ENCODE measurements at places on chromosomes 16 and 17. TPM values are rescaled to one million over a fixed set of nuclear protein-coding genes. Genes with fewer than 3 reads are reported as not detected.

Gene IL21R
- total RNA-seq, result 1.2 TPM

Gene KRTAP4-12
- not detected for total RNA-seq

DNA sequence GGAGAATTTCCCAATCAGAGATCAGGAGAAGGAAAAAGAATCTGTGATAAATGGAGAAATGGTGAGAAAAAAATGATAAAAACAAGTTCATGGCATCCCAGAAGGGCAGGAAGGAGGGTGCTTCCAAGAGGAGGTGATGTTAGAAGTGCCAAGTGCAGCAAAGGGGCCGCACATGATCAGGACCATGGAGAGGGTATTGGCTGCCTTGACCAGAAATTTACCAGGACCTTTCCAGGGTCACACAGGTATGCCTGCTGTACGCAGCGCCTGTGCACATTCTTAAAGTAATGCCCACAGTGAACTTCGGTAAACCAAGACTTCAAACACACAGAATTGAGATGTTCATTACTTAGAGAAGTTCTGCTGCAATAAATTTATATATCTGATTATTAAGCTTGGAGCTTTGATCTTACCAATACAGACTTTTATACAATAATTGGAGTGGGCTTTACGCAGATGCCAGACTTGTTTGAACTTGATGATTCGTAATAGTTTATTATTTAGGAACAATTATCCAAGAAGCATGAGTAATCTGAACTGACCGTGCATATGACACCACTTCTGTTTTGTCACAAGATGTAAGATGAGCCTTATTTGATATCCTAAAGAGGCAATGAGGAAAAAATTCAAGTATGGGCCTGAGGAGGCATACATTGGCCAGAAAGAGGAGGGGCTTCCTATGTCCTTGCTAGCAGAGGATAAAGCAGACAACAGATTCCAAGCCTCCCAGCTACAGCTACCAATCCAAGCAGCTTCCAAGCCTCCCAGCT is 2.2 kb upstream of the KRT33A start:
- no peak for DNase-seq

Gene KRTAP9-8
- total RNA-seq, result not detected

GRCh38 chr16:66324815-66325515 is 41.5 kb upstream of the CDH5 start:
- no peak for DNase-seq

DNA sequence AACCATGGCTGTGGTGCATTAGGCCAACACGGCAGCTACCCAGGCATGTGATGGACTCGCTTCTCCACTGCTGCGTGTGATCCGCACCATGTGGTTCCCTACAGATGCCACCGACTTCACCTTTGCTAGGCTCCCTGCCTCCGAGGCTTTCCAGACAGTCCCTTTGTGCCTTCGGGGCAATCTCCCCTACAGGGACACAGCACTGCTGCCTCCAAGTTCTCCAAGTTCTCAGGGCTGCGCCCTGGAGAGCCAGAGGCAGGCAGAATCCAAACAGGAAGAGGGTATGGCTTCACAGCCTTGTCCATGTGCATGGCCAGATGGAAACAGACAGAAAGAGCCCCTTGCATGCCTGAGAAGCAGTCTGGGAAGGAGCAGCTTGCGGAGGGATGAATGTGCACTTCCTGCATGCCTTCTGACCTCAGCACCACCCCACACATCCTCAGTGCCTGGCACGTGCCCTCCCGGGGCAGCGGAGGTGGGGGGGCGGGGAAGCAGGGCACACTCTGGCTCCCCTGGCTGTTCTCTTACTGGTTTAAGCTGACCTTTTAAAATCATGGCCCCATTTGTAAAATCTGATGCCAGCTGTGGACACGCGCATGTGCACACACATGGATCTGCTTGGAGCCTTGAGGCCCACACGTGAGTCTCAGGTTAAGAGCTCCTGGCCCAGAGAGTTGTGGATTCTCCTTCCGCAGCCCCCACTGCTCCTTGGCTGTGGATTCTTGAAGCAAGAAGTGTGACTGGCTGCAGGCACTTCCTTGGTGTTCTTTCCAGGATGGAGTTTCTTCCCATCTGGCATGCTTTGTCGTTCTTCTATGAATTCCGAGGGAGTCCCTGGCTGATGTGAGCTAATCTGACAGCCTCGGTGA is 55.3 kb upstream of the MTSS2 start:
- no peak for DNase-seq

DNA sequence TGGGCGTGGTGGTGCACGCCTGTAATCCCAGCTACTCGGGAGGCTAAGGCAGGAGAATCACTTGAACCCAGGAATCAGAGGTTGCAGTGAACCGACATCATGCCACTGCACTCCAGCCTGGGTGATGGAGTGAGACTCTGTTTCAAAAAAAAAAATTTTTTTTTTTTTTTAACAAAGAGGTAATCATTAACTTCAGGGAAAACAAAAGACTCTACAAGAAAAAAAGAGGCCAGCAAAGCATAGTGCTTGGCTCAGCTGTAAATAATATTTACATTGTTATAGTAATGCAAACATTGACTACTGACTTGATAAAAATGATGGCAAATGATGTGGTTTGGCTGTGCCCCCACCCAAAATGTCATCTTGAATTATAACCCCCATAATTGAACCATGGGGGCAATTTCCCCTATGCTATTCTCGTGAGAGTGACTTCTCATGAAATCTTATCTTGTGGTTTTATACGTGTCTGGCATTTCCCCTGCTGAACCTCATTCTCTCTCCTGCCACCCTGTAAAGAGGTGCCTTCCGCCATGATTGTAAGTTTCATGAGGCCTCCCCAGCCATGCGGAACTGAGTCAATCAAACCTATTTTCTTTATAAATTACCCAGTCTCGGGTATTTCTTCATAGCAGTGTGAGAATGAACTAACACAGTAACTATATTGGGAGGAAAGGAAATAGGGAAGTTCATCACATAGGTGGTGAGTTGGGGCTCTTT is 12.7 kb upstream of the SSTR2 start:
- no peak for DNase-seq

- no peak for DNase-seq
Observed at GRCh38 chr17:68627956-68628575, 26.9 kb upstream of the FAM20A start.

GRCh38 chr17:12580640-12581039 is 85.0 kb upstream of the MYOCD start:
- DNase-seq, result no peak

GRCh38 chr17:9162275-9162985 is 141.1 kb downstream of the NTN1 start:
- DNase-seq, result no peak

- no peak for DNase-seq
Observed at GRCh38 chr17:29126268-29126930, 53.8 kb downstream of the MYO18A start.

- no peak for DNase-seq
Observed at GRCh38 chr17:81511804-81512561, 616 bp downstream of the ACTG1 start.

Gene SUPT6H
- total RNA-seq, result 48.7 TPM

DNA sequence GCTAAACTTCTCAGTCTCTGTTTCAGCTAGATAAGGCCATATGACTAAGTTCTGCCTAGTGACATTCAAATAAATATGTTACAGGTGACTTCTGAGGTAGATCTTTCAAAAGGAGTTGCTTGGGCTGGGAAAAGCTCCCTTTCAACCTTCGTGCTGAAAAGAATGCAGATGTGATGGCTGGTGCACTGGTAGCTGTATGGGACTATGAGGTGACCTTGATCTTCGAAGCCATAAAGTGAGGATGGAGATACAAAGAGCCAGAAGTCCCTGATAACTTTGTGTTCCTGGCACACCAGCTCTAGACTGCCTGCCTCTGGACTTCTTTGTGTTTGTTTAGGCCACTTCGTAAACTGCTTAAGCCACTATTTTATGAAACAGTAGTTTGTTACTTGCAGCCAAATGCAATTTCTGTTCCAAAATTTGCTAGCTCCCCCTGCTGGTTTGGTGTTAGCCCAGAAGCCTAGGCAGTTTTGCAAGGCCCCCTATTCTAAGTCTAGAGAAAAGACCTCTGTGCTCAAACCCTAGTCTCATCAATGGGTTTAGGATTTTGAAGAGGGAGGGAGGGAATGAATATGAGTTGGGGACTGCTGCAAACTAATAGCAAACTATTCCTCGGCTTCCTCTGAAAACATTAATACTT is 23.3 kb upstream of the ERCC4 start:
- DNase-seq, result no peak

Gene TTLL6
- total RNA-seq, result 0.19 TPM

Gene CPD
- total RNA-seq, result 63.6 TPM

DNA sequence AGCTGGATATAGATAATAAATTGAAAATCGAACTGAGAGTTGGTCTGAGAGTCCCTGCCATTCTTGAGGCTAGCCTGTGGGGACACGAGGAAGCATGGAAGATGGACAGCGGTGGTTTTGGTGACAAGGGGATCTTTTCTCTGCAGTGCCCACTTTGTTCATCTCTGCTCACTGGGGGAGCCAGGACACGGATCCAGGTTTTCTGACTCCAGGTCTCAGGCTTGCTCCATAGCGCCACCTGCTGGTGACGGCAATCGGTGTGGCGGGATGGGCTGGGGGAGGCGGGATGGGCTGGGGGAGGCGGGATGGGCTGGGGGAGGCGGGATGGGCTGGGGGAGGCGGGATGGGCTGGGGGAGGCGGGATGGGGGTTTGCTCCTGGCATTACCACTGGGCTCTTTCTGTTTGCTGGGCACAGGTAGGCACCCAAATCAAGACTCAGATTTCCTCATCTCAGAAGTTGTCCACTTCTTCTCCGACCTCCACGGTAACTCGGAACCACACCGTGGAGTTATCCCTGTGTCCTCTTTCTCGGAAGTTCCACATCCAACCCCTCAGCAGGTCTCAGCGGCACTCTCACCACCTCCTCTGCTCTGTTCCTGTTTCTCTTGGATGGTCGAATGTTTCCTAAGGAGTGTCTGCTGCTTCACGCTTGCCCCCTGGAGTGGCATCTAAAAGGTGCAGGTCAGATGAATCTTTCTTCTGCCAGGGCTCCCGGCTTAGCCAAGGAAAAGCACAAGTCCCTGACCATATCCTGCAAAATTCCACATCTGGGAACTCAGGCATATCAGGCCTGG is 142.4 kb downstream of the CYLD start:
- DNase-seq, result no peak

- no peak for DNase-seq
Observed at GRCh38 chr17:17943281-17943984, 28.8 kb downstream of the TOM1L2 start.

GRCh38 chr16:86722970-86723369 is 144.6 kb downstream of the FOXL1 start:
- no peak for DNase-seq

GRCh38 chr16:996681-997080 is 15.1 kb downstream of the SOX8 start:
- DNase-seq, result no peak

DNA sequence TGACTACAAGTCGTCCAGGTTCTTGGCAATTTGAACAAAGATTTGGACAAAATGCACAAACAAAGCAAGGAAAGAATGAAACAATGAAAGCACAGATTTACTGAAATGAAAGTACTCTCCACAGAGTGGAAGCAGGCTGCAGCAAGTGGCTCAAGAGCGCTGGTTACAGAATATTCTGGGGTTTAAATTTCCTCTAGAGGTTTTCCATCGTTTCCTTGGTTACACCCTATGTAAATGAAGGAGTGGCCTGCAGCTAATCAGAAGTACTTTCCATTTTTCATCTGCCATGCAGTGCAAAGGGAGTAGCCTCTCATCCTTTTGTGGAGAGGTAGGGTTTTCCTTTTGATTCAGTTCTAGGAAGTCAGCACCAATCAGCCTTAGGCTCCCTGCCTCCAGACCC is 11.8 kb downstream of the STXBP4 start:
- DNase-seq, result no peak

DNA sequence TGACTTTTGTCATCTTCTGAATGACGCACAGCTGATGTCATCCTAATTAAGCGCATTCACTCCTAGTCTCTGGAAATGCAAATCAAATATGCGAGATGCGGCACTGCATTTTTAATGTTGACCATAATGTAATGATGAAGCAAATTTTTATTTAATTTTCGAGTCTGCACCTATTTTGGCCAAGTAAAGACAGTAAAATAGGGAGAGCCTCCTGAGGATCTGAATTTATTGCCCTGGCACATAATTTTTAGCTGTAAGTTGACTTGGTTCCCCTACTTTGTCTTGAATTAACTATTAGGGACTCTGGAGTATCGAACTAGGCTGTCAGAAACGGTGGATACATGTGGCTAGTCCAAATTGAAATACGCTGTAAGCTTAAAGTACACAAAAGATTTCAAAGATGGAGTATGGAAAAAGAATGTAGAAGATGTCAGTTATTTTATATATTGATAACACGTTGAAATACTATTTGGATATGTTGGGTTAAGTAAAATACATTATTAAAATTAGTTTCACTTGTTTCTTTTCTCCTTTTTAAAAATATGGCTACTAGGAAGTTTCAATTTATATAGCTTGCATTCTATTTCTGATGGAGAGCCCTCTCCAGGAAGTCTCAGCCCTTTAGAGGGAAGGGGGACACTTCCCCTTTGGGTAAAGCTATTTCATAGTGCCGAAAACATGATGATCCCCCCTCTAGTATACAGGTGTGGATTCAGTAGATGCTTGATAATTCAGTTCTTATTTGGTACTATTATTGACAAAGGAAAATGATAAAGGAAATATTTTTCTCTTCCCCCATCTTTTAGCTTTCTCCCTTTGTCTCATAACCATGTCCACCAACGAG is 991 bp downstream of the KPNA2 start:
- no peak for DNase-seq

Gene PMFBP1
- 1.1 TPM for total RNA-seq

Gene TBC1D3G
- total RNA-seq, result not detected

Gene ARL17B
- total RNA-seq, result 11.8 TPM

Gene BRD7
- 42.0 TPM for total RNA-seq

Gene CES5A
- not detected for total RNA-seq

DNA sequence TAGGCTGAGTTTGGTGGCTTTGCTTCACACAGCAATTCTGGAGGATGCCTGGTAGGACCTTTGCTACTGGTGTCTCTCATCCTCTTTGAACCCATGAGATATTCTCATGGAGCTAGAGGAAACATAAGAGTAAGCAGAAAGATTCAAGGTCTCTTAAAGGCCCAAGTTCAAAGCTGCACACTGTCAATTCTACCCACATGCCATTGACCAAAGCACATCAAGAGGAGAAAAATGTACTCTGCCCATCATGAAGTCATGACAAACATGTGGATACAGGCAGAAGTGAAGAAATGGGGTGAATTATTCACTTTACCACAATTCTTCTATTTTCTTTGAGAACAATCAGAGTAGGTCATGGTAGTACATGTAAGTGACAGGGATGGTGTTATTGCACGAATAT is 13.1 kb downstream of the SKA2 start:
- no peak for DNase-seq
